Brain (organoid and tissue), 16 donors: ENCODE measurements at places on chromosomes 2 and 18. TPM values are rescaled to one million over a fixed set of nuclear protein-coding genes. Genes with fewer than 3 reads are reported as not detected.

GRCh38 chr2:128275498-128276045, 43.1 kb downstream of the HS6ST1 start:
- no peak for DNase-seq

DNA sequence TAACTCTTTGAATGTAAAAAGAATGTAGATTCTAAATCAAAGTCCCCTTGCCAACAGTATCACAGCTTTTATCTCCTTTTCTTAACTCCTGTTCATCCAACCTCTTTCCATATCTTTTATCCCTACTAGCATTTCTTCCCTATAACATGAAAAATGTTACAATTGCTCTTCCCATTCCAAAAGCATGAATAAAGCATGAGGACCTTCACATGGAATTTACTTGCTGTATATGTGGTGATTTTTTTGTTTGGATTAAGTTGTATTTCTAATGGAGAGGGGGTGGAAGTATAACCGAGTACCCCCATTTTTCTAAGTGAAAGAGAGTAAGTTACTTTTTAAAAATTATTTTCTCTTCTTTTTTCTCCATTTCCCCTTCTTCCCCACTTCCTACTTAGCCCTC, 94.9 kb upstream of the RBBP8 start:
- no peak for DNase-seq

- no peak for DNase-seq
These were observed 146.1 kb upstream of the PID1 start for GRCh38 chr2:229417176-229417575.

PNO1 gene
- 10.5 TPM for polyA plus RNA-seq

SPC25 gene
- polyA plus RNA-seq = 22.3 TPM

CYS1 gene
- polyA plus RNA-seq = 1.7 TPM

RPS27A gene
- polyA plus RNA-seq = 885 TPM
